ENCODE measurements at places on chromosomes 3 and 15.

- no peak for DNase-seq
Observed at GRCh38 chr3:4645468-4645867, 152.3 kb downstream of the ITPR1 start.

DNA sequence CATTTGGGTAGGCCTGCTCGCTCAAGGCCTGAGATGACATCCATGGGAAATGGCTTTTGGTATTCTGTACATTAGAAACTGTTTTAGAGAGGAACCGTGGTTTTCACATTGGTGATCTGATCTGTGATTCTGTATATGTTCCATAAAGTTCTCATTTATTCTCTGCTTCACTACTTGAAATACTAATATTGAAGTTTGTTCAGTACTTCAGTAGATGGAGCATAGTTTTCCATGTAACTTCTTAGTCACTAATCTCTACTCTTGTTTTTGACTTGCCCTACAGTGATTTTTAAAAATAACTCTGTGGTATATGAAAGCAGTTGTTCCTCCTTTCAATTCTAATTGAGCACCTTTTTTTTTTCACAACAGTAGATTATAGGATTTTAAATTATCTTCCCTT, 66.5 kb downstream of the MBNL1 start:
- DNase-seq, result no peak

- DNase-seq, result no peak
Observed at GRCh38 chr15:32956006-32956405, 238.2 kb downstream of the GREM1 start.

DNA sequence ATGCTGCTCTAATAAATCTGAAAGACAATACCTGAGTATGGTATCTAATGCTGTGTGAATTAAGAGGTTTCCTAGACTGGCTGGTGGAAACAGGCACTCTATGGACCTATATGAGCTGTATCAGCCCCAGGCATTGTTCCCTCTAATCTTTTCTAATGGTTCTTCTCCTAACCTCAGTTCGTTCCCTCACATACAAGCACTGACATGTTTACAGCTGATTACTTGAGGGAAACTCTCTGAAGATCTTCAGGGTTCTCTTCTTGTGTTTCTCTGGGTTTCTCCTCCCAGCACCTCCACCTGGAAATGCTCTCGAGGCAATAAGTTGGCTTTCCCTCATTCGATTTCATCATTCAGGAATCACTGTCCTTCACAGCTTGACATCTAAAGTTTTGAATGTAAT, 52.9 kb downstream of the KLF15 start:
- no peak for DNase-seq

DNA sequence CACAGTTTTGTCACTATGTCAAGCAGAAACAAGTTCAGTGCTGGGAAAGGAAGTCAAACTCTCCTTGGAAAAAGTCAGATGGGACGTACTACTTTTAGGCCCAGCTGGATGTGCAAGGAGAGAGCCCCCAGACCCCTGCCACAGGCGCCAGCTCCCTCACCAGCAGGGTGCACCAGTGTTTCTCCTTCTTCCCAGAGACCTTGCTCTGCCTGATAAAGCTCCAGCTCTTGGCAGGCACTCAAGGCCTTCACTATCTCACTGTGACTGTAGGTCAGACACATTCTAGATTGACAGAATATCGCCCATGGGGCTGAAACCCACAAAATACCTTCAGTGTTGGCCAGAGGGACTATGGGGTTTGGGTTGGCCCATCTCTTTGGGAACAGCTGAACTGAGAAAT, 54.8 kb upstream of the CHRNB4 start:
- no peak for DNase-seq

Data from D721Med (cell line).